ENCODE measurements at places on chromosomes 3 and 15.

DNA sequence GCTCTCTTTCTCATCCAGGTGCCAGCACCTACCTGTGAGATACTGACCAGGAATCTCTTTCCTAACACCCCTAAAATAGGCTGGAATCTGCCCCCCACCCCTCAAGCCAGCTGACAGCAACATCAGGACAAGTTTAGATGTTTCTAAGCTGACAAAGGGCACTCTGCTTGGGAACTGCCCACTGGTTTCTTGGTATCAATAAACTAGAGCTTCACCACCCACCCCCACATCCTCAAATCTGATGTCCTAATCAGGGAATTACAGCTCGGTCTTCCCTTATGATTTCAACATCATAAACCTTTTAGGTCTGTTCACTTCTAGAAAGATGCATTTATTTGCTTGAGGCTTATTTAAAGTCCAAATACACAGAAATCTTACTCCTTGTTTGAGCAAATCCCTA is 34.7 kb downstream of the CEP19 start:
- no peak for DNase-seq

DNA sequence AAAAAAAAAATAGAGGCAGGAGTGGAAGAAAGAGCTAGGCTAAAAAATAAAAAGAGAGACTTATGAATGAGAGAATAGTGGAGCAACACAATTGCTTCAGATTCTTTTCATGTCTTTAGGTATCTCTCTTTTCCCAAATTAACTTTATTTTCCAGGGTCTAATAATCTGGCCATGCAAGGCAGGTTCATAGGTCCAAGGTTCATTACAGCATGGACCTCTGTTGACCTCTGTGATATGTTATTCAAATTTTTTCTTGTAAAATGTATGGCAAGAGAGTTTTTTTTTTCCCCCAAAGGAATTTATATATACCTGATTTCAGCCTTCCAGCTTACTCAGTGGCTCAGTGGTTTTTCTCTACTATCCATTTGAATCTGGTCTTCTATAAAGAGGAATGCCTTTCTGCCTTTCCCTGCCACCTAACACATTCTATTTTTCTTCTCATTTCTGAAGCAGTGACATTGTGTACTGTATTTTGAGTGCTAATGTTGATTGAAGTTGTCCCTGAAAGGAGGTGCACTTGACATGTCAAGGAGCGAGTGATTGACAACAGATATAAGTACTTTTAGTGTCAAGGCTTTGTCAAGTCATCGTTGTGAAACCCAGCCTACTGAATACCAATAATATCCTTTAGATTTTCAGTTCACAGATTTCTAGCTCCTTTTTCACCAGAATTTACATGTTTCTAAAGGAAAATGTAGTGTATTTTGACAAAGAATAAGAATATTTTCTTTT is 118.5 kb downstream of the MAP2K5 start:
- DNase-seq, result no peak

GRCh38 chr15:95202569-95203349 is 971.4 kb downstream of the MCTP2 start:
- DNase-seq, result no peak

DNA sequence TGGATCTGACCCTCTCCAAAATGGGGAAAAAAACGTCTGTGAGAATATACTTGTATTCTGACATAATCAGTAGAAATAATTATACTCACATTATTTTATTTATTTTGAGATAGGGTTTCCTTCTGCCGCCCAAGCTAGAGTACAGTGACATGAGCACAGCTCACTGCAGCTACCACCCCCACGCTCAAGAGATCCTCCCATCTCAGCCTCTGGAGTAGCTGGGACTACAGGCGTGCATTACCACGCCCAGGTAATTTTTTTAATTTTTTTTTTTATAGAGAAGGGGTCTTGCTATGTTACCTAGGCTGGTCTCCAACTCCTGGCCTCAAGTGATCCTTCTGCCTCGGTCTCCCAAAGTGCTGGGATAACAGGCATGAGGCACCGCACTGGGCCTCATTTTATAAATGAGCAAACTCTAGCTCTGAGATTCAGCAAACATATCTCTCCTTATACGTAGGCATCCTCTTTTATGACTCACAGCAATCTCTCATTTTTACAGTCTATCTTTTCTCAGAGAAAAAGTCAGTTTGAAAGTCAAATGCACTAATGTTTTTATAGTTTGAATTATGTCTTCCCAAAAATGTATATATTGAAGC is 989 bp upstream of the VGLL3 start:
- DNase-seq, result no peak

DNA sequence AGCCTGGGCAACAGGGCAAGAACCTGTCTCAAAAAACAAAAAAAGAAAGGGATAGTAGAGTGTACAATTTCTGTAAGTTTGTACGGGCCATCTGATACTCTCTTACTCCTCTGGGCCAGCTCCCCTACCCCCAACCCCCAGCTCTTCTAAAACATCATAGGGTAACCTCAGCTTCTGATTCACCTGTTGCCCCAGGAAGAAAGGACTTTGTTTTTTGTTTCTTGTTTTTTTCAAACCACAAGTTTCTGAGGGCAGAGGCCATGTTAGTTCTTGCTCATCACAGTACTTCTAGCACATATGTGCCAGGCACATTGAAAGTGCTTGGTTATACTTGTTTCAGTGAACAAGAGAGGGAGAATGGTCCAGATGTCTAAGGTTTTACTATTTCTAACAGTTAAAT is 20.2 kb downstream of the ATOSA start:
- DNase-seq, result no peak

DNA sequence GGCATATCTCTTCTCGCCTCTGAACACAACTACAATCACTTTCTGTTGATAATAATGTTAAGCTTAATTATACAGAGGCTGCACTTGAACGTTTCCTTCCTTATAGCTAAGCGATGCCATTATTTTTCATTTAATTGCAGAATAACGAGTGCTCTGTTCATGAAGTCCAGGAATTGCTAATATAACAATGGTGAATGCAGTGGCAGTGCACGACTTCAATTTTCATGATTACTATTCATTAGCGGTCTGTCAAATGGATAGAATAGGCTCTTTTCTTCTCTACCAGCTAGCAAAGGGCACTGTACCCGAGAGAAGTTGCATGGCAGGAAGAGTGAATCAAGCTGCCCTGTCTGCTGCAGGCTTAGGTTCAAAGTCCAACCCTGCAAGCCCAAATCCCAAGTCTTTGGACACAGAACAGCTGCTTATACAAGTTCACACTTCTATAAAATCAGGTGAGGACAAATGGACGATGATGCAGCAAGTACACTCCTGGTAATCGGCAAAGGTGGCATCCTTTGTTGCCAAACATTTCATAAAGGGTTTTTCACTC is 75.6 kb downstream of the PDZRN3 start:
- DNase-seq, result no peak

Measured in T-helper 17 cell (primary cell).